ENCODE measurements at places on chromosomes 1 and 21.

DNA sequence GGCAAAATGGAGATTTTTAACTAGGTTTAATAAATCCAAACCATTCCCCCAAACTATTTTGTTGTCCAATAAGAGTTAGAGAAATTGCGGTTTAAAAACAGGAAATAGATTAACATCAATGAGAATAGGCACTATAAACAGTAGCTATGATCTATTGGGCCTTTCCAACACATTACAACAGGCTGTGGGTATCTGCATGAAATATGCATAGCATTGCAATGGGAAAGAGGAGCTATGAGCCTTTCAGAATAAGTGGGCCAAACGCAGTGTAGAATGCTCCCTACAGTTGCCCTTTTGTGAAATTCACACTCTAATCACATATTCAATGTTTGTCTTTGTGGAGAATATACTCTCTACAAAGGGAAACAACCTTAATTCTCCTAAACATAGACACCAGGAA, 305.5 kb upstream of the PRMT6 start:
- no peak for DNase-seq

- no peak for DNase-seq
Observed at GRCh38 chr1:107414550-107414949, 273.7 kb downstream of the NTNG1 start.

DNA sequence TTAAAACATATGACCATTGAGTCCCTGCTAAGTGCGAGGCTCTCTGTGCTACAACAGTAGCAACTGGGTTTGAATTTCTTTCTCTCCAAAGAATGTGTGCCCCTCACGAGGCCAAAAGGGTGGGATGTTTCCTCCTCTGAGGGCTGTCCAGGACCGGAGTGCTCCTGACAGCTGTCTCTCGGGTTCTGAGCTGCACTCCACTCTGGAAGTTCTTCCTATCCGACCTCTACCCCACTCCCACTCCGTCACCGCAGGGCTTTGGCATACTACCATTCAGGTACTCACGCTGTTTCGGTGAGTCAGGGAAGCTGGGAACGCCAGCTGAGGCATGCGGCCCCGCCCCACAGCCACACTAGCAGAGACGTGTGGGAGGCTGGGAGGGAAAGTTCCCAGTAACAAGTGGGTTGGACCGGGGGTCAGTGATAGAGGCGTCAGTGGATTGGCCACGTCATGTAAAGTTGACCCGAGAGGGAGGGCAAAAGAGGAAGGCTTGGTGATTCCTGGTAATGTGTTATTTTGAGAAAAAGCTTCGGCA, 705 bp upstream of the SLC50A1 start:
- peak; percentile 67 for DNase-seq

DNA sequence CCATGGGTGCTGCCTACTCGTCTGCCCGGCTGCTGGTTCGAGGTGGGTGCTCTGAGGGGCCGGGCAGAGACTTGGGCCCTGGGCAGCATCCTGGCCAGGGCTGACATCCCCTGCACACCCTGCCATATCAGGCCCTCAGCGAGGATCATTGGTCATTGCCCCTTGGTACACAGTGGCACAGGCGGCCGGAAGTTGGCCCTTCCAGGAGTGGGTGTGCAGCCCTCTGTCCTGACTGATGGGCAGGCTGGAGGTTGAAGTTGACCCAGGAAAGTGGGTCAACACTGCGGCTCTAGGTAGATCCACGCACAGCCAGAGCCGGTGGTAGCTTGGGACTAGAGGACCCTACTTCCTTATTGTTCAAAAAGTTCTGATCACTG, 72.9 kb downstream of the TRIM11 start:
- no peak for DNase-seq

DNA sequence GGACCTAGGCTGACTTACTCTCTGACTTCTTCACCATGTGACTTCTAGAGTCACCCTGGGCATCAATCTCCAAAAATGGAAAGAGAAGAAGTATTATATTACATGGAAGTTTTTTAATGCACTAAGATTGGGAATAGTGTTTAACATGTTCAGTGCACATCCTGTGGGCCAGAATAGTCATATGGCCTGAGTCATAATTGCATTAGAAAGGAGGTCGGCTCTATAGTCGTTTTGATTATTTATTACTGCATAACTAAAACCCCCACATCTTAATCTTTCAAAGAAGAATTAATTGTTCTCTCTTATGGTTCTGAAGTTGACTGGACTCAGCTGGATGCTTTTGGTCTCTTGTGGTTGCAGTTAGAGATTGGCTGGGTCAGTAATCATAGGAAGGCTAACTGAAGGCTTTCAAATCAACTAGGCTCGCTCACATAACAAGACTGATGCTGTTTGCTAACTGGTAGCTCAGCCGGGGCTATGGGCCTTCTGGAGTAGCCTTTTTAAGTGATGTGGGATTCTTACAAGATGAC, 810.6 kb upstream of the ADGRL4 start:
- DNase-seq, result no peak

Data from activated CD8-positive, alpha-beta T cell treated with anti-CD3 and anti-CD28 coated beads for 36 hours (primary cell).